ENCODE measurements at places on chromosomes 4 and X.

- DNase-seq, result no peak
Observed at GRCh38 chr4:107243141-107243781, 207.1 kb upstream of the DKK2 start.

DNA sequence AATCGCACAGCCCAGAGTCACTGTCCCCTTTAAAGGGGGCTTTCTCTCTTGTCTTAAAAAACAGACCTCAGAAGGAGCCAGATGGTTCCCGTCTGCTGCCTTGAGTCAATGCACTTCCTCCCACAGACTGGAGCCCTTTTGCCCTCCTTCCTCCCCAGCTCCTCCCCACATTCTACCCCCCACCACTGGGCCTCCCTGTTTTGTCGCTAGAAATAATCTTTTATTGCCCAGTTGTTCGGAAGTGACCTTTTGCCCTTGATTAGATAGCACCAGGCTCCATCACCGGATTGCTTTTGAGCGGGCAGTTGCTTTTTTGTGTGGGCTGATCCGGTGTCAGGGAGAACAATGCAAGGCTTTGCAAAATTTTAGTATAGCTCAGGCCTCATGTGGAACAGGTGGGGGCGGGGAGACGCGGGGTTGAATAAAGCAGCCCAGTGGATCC, 47.7 kb downstream of the SPRY1 start:
- DNase-seq, result peak; percentile 50

DNA sequence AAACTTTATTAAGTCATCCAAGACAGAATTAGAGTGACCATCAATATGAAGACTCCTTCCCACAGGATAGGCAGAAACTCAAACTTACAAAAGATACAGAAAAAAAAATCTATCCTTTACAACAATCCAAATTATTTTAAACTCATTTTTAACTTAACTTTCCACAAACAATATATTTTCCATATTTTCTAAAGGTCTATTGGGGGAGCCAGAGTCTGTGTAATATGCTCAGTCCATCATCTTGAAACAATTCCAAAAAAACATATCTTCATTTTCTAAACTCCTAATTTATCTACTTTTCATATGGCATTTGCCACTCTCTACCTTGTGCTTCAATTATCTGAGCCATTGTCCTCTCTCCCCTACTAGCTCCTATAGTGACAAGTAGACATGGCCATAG, 378.1 kb downstream of the PDGFC start:
- DNase-seq, result no peak

GRCh38 chr4:110134269-110134869, 64.0 kb downstream of the ELOVL6 start:
- no peak for DNase-seq

DNA sequence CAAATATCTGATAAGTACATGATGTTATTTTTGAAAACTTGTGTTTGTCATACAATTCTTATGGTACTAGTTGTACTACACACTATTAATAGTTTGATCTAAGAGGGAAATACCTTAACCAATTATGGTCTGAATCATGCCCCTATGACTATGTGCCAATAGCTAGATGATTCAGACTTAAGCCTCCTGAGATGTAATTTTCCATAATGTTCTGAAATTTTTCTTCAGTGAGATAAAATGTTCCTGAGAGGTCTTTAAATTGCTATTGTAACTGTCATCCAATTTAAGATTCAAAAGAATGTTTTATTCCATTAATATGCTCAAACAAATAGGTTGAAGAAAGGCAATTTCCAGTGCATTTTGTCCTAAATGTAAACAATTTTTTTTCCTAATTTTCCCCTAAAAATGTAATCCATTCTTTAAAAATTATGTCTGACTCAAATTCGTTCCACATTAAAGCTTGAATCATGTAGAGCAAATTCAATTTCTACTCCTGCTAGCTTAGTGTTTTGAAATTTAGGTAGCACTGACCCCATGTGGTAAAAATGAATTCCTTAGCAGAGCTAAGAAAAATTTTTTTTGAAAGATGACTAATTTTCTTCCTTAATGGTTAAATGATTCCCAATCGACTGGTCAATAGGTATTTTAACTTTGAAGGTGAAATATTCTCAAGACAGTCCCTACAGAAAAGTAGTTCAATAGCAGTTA, 49.1 kb downstream of the APOOL start:
- DNase-seq, result no peak

GRCh38 chr4:174490451-174490961, 31.8 kb downstream of the HPGD start:
- no peak for DNase-seq

GRCh38 chr4:139555705-139556070, 331 bp downstream of the SETD7 start:
- no peak for DNase-seq

Data from NCI-H1092 treated with DMSO at 0.1 percent for 48 hours (cell line).